ENCODE measurements at places on chromosomes 6 and 20. TPM values are rescaled to one million over a fixed set of nuclear protein-coding genes. Genes with fewer than 3 reads are reported as not detected.
A peak's percentile ranks its signal among the peaks of the same experiment; 100 is the strongest.

DNA sequence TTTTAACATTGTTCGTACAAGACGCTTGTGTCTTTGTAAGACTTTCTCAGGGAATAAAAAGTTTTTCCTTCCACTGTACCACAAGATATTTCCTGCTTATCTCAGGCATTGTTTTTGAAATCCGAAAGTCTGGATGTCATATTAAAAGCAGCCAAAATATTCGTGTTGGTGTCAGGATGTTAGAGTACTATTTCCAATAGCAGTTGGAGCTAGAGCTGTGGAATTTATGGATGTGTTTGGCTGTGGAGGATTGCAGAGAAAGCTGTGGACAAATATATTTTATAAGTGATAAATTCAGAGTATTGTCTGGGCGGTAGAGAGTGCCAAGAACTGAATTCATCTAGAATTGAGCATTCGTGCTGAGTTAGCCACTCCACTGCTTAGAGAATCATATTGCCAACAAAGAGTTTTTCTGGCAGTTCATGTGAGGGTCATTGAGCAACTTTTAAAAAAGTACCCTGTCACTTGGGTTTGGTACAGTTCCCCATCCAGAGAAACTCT lies 57.7 kb downstream of the ZDHHC14 start:
- peak; percentile 11 for DNase-seq

DNA sequence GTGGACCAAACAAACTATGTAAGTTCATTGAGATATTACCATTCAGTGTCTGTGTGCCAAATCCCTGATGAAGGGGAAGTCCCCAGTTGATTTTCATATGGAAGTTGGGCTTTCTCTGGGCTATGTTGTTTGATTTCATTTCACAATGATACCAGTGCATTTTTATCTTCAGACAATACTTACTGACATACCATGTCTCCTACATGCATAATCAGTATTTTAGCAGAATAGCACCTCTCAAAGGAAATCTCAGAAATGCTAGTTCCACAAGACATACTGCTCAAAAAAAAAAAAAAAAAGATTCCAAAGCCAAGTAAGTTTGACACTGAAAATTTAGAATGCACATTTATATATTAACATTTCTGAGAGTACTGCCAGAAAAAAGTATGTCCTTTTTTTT lies 168.8 kb upstream of the RNF217 start:
- no peak for DNase-seq

- peak; percentile 68 for DNase-seq
Measured at GRCh38 chr6:14871221-14871620, 374.6 kb upstream of the JARID2 start.

Gene SLC22A7
- not detected for total RNA-seq

Gene ZBP1
- not detected for total RNA-seq

DNA sequence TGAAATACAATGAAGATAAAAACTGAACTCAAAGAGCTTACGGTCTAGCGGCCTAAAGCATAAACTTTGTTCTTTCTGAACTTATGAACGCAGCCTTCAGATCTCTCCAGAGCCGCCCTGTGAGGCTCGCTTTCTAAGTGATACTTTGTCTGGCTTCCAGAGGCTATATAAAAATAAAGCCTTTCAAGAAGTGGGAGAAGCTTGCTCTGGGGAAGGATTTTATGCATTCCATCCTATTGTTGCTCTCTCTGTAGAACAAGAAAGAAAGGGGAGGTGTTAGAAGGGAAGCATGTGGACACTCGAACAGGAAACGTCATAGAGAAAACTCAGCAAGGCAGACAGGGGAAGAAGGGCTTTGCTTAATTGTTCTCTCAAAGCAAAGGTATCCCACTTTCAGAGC lies 77.0 kb downstream of the TBX18 start:
- no peak for DNase-seq

Gene LHFPL5
- total RNA-seq, result not detected

Gene HLA-DPA1
- not detected for total RNA-seq

DNA sequence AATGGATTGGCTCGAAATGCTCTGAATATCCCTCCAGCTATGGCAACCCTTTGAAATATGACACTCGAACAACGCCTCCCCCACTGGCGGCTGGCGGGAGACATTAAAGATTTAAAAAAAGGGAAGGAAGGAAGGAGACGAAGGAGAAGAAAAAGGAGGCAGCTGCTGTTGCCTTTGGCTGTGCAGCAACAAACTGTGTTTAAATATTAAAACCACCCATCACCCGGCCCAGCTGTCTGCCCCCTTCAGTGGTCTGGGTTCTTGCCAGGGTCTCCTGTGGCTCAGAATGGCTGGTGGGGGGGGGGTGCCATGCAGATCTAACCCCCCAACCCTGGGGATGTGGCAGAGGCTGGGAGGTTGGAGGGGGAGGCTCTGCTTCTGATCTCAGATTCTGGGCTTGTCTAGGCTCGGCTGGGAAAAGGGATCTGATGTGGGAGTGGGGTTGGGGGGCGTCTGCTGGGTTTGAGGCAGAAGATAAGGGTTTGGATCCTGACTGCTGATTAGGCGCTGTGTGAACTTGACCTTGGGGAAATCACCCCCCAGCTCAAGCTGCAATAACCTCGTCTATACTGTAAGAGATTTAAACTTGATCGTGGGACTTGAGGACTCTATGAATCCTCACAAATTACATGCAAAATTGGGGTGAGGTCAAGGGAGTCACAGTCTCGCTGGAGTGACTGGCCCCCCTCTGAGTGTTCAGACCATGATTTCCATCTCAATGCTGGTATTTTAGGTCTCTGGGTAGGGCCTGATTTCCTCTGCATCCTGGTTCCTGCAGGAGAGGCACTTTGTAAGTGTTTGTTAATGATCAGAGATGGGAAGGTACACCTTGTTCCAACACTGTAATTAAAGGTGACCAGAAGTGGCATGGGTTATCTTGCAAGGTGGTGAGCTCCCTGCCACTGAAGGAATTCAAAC lies 40.3 kb upstream of the BLCAP start:
- DNase-seq, result no peak
